Endothelial cell of umbilical vein (primary cell): ENCODE measurements at places on chromosomes 16 and 17. TPM values are rescaled to one million over a fixed set of nuclear protein-coding genes. Genes with fewer than 3 reads are reported as not detected.
A peak's percentile ranks its signal among the peaks of the same experiment; 100 is the strongest.

HYDIN gene
- total RNA-seq: not detected in 2 replicates

- H3K27me3 ChIP-seq: no peaks in the 10 kb centered on the region
- H3K36me3 ChIP-seq: no peaks in the 10 kb centered on the region
- DNase-seq: no peak
- no peaks in the 10 kb centered on the region for H3K4me1 ChIP-seq
- no peak overlapping the region for H3K4me3 ChIP-seq
- H3K27ac ChIP-seq: no peak overlapping the region
These were observed 126.1 kb downstream of the VPS53 start for GRCh38 chr17:588519-588918.

GRCh38 chr16:20515688-20516090 lies 60.5 kb downstream of the ACSM2B start:
- DNase-seq: no peak
- no peaks in the 10 kb centered on the region for H3K36me3 ChIP-seq
- H3K27ac ChIP-seq: no peak overlapping the region
- H3K4me3 ChIP-seq: no peak overlapping the region

DNA sequence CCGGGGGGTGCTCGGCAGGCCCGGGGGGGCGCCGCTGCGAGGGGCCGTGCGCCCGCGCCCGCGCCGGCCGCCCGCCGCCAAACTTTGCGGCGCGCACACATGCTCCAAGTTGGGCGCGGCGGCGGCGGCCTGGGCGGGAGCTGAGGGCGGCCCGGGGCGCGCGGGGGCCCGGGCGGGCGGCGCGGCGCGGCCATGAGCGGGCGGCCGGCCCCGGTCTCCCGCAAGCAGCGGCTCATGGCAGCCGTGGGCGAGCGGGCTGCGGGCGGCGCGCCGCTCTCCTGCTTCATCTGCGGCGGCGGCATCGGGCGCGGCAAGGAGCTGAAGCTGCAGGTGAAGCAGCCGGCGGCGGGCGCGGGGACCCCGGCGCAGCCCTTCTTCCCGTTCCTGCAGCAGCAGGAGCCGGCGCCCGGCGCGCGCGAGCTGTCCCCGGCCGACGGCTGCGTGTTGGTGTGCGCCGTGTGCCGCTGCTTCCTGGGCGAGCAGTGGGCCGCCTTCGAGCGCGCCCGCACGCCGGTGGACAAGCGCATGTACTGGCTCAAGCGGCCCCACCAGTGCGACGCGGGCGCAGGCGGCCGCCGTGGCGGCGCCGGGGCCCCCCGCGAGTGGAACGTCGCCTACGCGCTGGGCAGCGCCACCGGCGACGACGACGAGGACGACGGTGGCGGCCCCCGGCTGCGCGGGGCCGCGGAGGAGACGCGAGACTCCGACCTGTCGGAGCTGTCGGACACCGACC lies 57.2 kb upstream of the CIBAR2 start:
- no peak overlapping the region for H3K27ac ChIP-seq
- H3K4me3 ChIP-seq: peak overlapping the region; percentile 32
- no peaks in the 10 kb centered on the region for H3K36me3 ChIP-seq
- H3K4me1 ChIP-seq: peaks cover 54% of the 10 kb centered on the region

- peaks cover 17% of the 10 kb centered on the region for H3K4me1 ChIP-seq
- peak; percentile 27 for DNase-seq
- H3K36me3 ChIP-seq: peaks cover 12% of the 10 kb centered on the region
These were observed 550 bp downstream of the EIF4A3 start for GRCh38 chr17:80146121-80147034.

KRTAP1-5 gene
- not detected in 2 replicates for total RNA-seq

- DNase-seq: peak; percentile 46
- H3K36me3 ChIP-seq: peaks cover 8% of the 10 kb centered on the region
- H3K27ac ChIP-seq: peak overlapping the region; percentile 33
- H3K4me1 ChIP-seq: peaks cover 17% of the 10 kb centered on the region
- no peaks in the 10 kb centered on the region for H3K27me3 ChIP-seq
These were observed 1.0 kb downstream of the CSNK2A2 start for GRCh38 chr16:58196898-58197313.
